ENCODE measurements at places on chromosomes 12 and 14.
A peak's percentile ranks its signal among the peaks of the same experiment; 100 is the strongest.

DNA sequence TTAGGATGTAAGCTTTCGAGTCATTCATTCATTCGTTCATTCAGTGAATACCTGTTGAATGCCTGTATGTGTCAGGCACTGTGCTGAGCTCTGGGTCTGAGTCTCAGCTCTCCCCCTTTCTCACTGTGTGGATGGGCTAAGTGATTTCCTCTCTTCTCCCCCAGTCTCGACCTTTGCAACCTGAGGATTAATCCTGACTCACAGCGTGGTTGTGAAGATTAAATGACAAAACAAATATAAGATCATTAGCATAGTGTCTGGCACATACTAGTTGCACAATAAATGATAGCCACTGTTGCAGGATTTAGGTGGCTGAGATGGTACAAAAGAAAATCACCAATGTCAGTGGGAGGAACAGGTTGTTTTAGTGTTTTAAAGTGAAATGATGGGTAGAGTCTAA is 136.7 kb downstream of the GPR135 start:
- no peak for DNase-seq

- DNase-seq = no peak
These were observed 5.4 kb upstream of the EML5 start for GRCh38 chr14:88798156-88798555.

GRCh38 chr14:55802986-55803872 is 223.2 kb downstream of the KTN1 start:
- no peak for DNase-seq

GRCh38 chr14:31411218-31411727 is 9.1 kb downstream of the HEATR5A start:
- DNase-seq = peak; percentile 7

GRCh38 chr14:58848365-58848764 is 210.6 kb downstream of the DACT1 start:
- no peak for DNase-seq

DNA sequence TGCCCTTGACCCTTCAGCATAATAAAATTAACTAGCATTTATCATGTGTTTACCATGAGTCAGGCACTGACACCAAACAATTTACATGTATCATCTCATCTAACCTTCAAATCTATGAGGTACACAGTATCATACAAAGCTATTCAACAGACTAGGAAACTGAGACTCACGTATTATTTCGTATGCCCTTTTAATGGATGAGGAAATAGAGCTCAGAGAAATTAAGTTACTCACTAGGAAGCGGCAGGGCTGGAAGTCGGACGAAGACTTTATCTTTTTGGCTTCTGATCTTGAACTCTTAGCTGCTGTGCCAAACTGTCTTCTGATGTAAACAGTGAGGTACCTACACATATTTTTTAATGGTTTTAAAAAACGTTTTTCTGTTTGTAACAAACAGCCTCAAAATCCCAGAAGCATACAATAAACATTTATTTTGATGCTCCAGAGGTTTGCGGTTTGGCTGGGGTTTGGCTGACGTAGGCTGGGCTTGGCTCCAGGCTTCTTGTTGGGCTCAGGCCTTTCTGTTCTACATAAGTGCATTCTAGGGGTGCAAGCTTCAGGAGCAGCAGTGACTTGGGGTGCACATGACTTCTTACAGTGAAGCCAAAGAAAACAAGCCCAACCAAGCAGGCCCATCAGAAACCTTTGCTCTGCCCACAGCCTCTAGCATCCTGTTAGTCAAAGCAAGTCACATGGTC is 184.7 kb downstream of the TBX5 start:
- DNase-seq = no peak

- peak; percentile 25 for DNase-seq
These were observed 225.7 kb downstream of the TMTC2 start for GRCh38 chr12:82912406-82912805.

GRCh38 chr14:22900081-22900799 is 17.2 kb downstream of the REM2 start:
- peak; percentile 87 for DNase-seq

DNA sequence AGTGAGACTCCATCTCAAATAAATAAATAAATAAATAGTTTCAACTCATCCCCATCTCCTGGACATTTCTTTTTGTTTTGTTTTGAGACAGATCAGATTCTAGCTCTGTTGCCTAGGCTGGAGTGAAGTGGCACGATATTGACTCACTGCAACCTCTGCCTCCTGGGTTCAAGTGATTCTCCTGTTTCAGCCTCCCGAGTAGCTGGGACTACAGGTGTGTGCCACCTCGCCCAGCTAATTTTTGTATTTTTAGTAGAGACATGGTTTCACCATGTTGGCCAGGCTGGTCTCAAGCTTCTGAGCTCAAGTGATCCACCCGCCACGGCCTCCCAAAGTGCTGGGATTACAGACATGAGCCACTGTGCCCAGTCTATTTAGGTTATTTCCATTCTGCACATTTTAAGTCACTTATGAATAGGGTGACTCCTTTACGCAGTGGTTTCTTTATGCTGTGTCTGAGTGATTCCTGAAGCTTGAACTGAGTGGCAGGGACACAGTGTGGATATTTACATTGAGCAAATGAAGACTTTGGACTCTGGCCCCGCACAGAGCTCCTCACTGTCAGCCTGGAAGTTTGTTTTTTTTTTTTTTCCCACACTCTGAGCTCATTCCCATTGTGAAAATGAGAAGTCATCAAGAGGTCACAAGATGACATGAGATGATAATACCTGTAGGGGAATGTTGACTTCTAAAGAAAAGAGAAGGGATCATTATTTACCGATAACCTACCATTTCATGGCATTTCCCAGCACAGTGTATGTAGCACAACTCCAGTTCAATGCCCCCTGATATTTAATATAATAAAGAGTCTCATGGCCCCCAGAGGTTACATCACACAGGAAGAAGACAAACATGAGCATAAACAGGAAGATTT is 72.6 kb downstream of the TBX3 start:
- no peak for DNase-seq

GRCh38 chr14:91284146-91284790 is 39.8 kb upstream of the GPR68 start:
- DNase-seq = peak; percentile 67

DNA sequence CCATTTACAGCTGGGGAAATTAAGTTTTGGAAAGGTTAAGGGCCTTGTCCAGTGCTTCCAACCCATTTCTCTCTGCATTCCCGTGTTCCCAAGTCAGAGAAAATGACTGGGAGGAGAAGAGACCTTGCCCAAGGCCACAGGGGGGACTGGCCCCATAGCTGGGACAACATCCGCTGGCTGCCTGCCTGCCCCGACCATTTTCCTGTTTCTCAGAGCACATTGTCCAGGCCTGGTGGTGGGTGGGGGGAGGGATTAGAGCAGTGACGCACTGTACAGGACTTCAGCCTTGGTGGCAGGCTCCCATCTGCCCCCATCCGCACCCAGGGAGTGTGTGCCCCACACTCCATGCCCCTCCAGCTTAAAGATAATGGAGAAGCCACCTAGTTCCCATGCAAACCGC is 27.7 kb downstream of the DIO3 start:
- no peak for DNase-seq

GRCh38 chr12:120590741-120591407 is 9.7 kb upstream of the POP5 start:
- DNase-seq = no peak

DNA sequence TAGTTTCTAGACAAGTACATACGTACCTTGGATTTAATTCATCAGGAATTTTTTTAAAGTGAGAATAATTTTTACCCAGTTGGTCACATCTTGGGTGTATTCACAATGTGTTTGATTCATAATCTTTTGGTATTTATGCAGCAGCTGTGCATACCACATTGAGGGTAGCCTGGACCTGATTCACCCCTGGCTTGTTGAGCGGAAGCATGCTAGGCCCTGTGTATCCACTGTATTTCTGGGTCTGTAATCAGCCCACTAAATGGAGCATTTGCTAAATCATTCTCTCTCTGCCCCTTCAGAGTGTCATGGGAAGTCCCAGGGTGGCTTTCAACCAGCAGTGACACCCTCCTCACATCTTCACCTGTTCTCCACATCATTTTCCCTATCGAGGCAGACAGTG is 203.8 kb upstream of the RGS6 start:
- no peak for DNase-seq

GRCh38 chr12:75890141-75890540 is 141.4 kb downstream of the PHLDA1 start:
- peak; percentile 44 for DNase-seq

DNA sequence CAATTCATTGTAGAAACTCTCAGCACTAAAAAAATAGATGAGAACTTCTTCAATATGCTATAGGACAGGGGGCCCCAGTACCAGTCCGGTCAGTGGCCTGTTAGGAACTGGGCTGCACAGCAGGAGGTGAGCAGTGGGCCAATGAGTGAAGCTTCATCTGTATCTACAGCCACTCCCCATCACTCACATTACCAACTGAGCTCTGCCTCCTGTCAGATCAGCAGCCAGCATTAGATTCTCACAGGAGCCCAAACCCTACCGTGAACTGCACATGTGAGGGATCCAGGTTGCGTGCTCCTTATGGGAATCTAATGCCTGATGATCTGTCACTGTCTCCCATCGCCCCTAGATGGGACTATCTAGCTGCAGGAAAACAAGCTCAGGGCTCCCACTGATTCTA is 15.7 kb upstream of the ANO2 start:
- DNase-seq = no peak

DNA sequence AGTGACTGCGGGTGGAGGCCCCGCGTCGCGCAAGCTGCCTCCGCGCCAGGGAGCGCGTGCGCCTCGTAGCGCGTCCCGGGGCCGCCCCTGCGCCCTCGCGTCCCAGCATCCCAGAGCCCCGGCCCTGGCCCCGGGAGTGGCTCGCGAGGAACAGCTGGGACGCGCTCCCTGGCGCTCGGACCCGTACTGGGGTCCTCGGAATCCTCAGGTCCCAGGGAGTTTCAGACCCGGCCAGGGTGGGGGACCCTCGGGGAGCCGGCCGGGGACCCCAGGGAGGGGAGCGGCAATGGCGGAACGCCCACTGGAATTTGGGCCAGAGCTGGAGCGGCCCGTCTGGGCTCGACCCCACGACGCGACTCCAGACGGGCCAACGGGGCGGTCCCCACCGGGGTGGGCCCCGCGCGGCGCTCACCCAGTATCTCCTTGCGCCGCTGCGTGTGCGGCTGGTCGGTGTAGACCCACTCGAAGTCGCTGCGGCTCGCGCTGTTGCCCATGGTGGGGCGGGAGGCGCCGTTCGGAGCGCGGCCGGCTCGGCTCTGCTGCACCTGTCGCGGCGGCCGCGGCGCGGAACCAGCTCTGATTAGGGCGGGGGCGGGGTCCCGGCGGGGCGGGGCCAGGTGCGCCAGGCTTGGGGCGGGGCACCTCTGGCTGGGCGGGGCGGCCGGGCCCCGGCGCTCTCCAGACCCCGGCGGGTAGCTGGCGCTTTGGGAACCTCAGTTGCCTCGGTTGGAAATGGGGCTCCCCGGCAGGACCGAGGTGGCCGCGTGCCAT is at the start of gene DEGS2:
Gene DEGS2 (minus strand): TSS at position 552 of the 771 bp plus-strand sequence. CDS start 58 bp downstream, at position 494.
- no peak for DNase-seq

DNA sequence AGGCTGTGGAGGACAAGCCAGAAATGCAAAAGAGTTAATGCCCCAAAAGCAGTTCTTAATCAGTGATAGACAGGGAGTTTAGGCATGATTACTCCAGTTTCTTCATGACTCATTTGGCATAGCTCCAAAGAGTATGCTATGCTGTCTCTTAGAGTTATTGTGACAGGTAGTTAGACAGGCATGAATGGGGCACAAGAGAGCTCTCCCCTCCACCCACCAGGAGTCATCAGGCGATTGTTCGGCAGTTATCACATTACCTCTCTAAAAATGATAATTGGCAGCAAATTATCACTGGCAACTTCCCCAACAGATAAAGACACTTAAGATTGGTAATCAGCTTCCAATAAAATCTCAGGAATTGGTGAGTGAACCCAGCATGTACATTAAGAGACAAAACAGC is 320.1 kb downstream of the DAD1 start:
- peak; percentile 35 for DNase-seq

DNA sequence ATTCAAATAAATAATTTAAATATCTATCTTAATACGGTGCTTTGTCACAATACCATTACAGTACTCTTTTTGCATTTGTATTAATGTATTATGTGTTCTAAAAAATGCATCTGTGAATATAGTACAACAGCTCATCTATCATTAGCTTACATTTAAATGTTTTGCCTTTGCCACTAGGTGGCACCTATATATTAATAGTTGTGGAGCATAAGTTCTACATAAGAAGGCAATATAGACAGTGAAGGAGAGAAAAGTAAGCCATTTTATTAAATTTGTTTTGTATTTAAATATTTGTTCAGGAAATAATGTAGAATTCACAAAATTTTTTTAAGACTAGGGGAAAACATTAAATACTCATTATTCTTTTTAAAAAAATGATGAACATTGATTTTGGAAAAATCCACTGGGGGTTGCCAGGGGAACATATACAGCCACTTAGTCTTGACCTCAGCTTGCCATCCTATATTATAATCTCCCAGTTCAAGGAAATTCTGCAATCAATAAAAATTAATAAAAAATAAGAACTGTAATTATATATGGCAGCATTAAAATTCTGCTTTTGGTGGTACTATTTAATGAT is 9.8 kb downstream of the CCER1 start:
- DNase-seq = peak; percentile 52

DNA sequence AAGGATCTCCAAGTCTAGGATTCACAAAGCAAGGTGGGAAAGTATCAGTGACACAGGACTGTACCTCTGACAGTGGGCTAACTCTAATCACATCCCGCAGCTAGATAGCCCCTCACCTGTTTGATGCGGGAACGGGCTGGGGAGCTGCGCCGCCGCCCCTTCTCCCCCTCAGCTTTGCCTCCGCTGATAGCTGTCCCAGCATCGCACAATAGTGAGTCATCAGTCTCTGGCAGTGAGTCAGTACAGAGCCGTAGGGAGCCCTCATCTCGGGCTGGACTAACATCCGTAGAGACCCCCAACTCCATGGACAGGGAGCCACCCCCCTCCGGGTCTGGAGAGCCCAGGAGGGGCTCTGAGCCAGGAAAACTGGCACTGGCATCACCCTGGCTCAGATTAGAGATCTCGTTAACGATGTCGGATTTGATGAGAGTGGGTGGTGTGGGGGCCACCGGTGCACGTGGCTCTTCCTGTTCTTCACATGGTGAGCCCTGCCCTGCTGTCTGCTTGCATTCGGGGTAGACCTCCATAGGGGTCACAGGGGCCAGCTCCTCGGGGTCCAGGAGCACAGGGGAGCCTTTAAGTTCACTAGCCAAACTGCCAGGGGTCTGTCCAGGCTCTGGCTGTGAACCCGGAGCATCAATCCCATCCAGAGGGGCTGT is 10.9 kb downstream of the KMT2D start:
- peak; percentile 75 for DNase-seq
